ENCODE measurements at places on chromosomes 2 and 18.

DNA sequence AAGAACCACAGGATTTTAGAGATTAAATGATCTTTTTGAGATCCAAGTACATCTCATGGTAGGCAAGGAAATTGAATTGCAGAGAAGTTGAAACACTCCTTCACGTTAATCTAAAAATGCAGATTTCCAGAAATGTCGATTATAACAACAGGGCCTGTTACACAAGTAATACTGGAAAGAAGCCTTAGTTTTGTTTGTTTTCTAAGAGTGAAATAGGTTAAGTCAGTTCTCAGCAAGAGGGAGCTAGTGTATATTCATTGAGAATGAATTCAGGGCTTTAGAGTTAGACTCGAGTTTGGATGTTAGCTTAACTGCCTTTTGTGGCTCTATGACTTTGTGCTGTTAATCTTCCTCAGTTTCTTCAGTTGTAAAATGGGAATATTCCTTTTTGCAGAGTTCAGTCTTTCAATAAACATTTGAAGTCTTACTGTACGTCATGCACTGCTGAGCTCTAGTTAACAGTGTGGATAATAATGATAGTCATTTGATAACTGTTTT, 926 bp downstream of the NDUFV2 start:
- DNase-seq = peak; percentile 58

DNA sequence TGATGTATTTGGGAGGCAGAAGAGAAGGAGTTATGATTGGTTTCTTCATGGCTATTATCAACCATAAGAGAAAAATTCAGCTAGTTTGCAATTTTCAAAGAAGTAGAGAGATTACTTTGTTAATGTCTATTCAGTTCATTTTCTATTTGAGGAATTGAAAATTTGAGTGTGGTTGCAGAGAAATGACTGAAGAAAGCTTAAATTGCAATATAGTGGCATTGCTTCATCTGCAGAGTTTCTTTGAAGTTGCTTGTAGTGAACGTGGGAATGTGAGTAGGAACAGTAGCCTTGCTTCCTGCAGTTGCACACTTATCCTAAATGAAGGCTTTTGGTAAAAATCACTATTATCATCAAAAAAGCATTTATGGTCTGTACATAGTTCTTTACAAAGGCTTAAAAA, 14.7 kb upstream of the CYRIA start:
- DNase-seq = no peak

GRCh38 chr2:219282375-219282774, 3.2 kb downstream of the DNAJB2 start:
- no peak for DNase-seq

DNA sequence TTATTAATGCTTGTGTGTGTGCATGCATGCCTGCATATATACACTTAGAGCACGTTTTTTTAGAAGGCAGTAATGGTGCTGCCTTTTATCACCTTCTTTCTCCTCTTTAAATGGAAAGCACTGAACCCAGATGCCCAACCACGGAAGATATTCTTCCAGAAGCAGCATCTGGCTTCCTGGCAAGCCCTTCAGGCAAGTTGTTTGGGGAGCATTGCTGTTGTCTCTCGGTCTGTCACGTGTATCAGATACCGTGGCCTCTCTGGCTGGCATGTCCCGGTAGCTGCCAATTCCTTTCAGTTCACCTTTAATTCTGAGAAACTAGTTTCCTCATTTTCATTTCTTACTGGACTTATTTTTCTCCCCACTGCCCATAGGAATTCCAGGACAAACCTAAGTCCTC, 587.8 kb downstream of the ARHGAP15 start:
- no peak for DNase-seq

- no peak for DNase-seq
These were observed 53.0 kb downstream of the ZC3H8 start for GRCh38 chr2:112201696-112202430.

DNA sequence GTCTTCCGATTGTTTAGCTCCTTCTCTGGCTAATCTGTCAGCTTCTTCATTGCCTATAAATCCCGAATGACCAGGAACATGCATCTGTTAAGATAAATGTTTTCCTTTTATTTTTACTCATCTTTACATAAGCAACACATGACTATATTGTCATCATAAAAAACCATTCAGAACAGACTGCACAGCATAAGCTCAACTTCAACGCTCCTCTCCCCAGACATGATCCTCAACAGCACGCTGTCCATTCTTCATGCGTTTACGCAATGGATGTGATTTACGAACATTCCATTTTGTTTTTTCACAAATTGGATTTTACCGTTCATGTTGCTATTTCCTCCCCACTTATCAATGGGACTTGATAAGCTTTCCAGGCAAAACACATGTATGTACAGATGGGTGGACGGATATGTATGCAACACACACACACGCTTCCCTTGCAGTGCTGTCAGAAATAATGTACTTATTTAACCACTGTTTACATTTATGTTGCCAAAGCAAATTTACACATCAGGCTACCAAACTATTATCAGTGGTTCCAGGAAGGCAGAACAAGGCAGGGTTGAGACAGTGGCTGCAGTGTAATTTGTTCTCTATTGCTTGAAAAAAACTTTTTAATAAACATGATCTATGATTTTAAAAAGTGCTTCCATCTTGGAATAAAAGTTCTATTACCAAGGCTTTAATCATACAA, 12.2 kb downstream of the RNASEH1 start:
- no peak for DNase-seq

- no peak for DNase-seq
These were observed 241.1 kb downstream of the TMEM182 start for GRCh38 chr2:103002954-103003353.

GRCh38 chr2:169106134-169106533, 36.8 kb downstream of the DHRS9 start:
- DNase-seq = no peak

GRCh38 chr2:45585267-45585861, 25.7 kb downstream of the SRBD1 start:
- peak; percentile 87 for DNase-seq

GRCh38 chr2:50746526-50746925, 285.4 kb downstream of the NRXN1 start:
- peak; percentile 60 for DNase-seq

GRCh38 chr18:48813321-48813720, 137.4 kb downstream of the SMAD7 start:
- no peak for DNase-seq

- no peak for DNase-seq
These were observed 65.3 kb downstream of the HAUS1 start for GRCh38 chr18:46169464-46169941.

DNA sequence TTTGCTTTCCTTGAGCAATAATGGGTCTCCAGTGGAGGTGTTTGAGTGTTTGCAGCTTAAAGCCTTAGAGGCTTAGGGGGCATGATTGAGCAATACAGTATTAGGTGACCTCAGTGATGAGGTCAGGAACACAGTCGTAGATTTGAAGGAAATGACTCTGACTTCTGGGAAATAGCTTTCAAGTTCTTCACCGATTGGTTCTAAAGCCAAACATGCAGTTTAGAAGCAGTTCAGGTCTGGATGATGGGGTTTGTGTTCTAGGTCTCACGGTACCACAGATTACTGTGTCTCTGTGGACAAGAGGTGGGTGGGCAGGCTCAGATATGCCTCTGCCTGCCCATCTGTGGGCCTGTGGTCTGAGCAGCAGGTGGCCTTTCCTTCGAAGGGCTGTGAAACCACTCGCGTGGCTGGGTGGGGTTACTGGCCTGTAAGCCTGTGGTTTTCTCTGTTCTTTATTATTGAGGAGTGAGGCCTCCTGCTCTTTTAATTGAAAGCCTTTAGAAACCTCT, 7.8 kb downstream of the MTHFD2 start:
- peak; percentile 89 for DNase-seq

DNA sequence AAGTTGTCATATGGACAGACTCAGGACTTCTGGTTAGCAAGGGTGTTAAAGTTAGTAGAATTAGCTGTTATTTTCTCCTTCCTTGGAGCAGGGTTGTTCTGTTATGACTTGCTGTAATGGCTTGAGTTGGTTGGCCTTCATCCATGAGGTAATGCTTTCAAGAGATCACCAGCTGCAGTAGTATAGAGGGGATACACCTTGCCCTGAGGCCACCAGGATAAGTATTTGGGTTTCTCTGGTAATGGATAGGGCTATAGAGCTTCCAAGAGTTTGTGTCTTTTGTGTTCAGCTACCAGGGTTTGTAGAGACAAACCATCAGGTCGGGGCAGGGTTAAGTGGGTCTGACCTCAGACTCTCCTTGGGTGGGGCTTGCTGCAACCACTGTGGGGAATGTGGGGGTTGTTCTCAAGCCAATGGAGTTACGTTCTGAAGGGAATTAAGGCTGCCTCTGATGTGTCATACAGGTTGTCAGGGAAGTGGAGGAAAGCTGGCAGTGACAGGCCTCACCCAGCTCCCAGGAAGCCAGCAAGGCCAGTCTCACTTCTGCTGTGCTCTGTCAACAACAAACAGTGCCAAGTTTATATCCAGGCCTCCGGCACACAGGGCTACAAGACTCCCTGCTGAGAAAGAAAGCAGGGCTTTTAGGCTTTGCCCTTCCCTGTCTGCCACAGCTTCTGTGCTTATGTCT, 356.6 kb downstream of the SPAG16 start:
- no peak for DNase-seq

GRCh38 chr2:71559828-71560637, 106.7 kb downstream of the DYSF start:
- no peak for DNase-seq

- no peak for DNase-seq
These were observed 439.2 kb upstream of the ACVR2A start for GRCh38 chr2:147405651-147406050.

GRCh38 chr2:58202404-58202803, 38.7 kb downstream of the FANCL start:
- no peak for DNase-seq

- DNase-seq = no peak
These were observed 106.8 kb downstream of the ALPK2 start for GRCh38 chr18:58522132-58522531.

- no peak for DNase-seq
These were observed 20.7 kb downstream of the FBXO15 start for GRCh38 chr18:74126684-74127655.

- no peak for DNase-seq
These were observed 276.9 kb upstream of the CHAC2 start for GRCh38 chr2:53490659-53491058.

DNA sequence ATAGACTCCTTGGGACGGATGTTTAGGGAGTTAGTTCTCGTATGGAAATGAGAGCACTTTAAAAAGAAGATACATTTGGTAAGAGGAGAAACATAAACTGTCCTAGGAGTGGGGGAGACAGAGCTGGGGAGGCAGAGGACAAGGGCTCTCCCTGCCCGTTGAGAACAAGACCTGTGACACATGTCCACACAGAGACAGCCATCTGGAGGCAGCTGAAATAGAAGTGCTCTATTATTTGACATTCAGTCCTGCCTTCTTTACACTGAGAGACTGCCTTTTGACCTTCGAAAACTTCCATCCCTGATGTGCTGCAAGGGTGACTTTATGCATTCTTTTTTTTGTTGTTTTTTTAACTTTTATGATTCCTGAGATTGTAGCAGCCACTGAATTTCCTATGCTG, 150.1 kb downstream of the UXS1 start:
- no peak for DNase-seq

DNA sequence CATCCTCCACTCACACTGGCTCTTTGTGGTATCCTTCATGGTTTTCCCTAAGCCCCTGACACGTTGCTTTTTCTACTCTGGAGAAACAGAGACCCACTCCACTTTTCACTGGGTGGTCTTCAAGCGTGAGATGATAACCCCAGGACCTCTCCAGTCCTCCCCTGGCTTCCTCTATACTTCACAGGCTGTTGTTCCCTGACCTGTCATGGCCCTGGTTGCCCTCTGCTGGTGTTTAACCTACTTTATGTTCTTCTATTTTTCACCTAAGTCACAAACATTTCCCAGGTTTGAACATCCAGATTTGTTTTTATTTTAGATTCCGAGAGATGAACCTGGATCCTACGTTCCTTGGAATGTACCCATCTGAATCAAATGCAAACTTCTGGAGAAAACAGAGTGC, 84.5 kb downstream of the AOX1 start:
- DNase-seq = peak; percentile 24
